ENCODE measurements at places on chromosomes 2 and 18.

DNA sequence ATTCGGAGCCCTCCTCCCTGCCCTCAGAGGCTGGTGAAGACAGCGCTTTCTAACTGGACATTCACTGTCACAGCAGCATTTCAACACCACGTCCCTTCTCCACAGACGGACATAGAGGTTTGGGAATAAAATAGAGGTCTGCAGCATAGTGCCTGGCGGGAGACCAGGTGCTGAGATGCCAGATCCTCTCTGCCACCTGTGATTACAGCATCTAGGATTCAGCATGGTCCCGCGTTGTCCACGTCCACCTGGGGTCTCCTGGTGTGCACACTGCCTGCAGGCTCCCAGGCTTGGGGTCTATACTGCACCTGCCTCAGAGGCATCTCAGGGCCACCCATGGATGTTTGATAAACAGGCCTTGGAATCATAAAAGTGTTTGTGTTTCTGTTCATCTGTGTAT lies 175.5 kb downstream of the TMEM18 start:
- DNase-seq = no peak

DNA sequence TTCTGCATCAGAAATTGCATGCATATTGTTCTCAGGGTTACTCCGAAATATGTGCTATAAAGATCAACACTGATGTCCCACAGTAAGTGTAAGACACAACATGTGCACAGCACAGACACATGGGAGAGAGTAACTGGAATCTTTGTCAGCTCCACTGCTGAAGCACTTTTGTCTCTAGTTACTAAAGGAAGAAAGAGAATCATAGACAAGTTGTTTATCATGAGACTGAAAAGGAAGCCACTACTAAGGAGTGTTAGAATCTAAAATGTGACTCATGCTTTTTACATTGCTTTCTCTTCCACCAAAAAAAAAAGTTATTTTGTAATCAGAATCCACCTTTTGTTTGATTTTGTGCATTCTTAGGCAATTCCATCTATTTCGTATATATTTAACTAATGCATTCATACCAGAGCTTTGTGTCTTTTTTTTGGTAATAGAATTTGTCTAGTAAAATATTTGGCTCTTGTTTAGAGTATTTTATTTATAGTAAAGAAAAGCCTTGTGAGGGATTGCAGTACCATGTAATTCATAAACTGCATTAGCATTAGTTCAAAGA lies 502.4 kb downstream of the FBXO15 start:
- no peak for DNase-seq

DNA sequence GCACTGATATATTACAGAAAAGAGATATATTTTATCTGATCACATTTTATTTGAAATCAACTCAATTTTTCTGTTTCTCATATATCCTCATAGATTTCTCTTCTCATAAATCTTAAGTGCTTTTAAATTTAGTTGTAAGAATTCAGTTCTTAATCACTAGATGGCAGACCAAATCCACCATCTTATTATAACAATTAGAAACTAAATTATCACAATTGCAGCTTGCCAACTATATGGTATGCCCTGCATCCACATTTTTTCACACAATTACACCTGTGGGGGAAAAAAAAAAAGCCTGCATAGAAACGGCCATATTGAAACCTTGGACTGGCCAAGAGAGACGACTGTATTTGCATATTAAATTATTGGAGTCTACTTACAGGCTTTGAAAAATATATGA lies 64.4 kb downstream of the COL5A2 start:
- no peak for DNase-seq

- DNase-seq = no peak
These were observed 1025.3 kb upstream of the NXPH2 start for GRCh38 chr2:139805441-139805840.

DNA sequence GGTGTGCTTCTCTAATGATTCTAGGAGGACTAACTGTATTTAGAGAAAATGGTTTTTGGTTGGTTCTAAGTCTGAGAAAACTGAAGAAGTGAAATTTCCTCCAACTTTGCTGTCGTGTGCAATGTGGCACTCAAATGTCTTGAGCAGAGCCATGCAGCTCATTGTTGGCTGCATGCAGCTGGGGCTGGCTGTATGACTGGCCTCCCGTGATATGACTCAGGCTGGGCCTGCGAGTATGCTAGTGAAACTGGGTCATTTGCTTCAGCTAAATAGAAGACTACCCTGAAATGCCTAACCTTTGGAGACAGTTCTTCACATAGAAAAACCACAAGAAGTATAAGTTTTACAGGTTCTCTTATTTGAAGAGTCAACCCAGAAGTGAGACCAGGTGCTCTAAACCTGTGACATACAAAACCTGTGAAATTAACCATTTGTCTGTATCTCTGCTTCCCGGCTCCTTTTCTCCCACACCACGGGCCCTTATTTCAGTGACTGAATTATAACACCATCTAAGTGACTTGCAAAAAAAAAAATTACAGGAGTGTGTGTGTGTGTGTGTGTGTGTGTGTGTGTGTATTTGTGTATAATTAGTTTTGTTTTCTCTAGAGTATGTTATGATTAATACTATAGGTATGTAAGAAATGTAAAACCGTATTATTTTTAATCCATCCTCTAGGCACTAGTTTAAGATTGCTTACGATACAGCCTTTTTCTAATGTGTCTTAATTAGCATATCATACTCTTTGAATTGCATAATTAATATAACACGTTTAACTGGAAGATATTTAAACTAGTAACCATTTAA lies 15.9 kb downstream of the POLI start:
- no peak for DNase-seq

- no peak for DNase-seq
These were observed 28.1 kb upstream of the SCYGR2 start for GRCh38 chr2:227570615-227571014.

All from LNCaP clone FGC (cell line).